Pancreas (tissue), 10 donors: ENCODE measurements at places on chromosomes 2 and 18. TPM values are rescaled to one million over a fixed set of nuclear protein-coding genes. Genes with fewer than 3 reads are reported as not detected.

The HES6 gene
- polyA plus RNA-seq: 11.1 TPM

The ICOS gene
- not detected for polyA plus RNA-seq

The SF3B1 gene
- 173 TPM for polyA plus RNA-seq

The FASTKD1 gene
- 30.4 TPM for polyA plus RNA-seq

The GPR39 gene
- polyA plus RNA-seq: 2.3 TPM

The ERBB4 gene
- polyA plus RNA-seq: 0.30 TPM

The IL37 gene
- polyA plus RNA-seq: not detected

The INPP5D gene
- 2.2 TPM for polyA plus RNA-seq

The XDH gene
- polyA plus RNA-seq: 0.66 TPM

The GPR75 gene
- polyA plus RNA-seq: 1.3 TPM

The VAPA gene
- polyA plus RNA-seq: 33.5 TPM

The TMEM198 gene
- 9.0 TPM for polyA plus RNA-seq

The SLC9A4 gene
- not detected for polyA plus RNA-seq

The GPAT2 gene
- 0.80 TPM for polyA plus RNA-seq

The HJURP gene
- polyA plus RNA-seq: 0.16 TPM

The KLHL41 gene
- 2.7 TPM for polyA plus RNA-seq

The WNT6 gene
- polyA plus RNA-seq: 1.2 TPM

The SPC25 gene
- 0.61 TPM for polyA plus RNA-seq

The NYAP2 gene
- polyA plus RNA-seq: 0.04 TPM

The SCN3A gene
- 0.82 TPM for polyA plus RNA-seq

The PPP1CB gene
- polyA plus RNA-seq: 50.3 TPM

The ANKAR gene
- polyA plus RNA-seq: 3.1 TPM

The LIPG gene
- 0.49 TPM for polyA plus RNA-seq
